ENCODE measurements at places on chromosomes 12 and 14. TPM values are rescaled to one million over a fixed set of nuclear protein-coding genes. Genes with fewer than 3 reads are reported as not detected.

- H3K4me1 ChIP-seq: no peaks in the 10 kb centered on the region
- H3K27ac ChIP-seq: no peak overlapping the region
- H3K27me3 ChIP-seq: no peaks in the 10 kb centered on the region
- no peak overlapping the region for H3K4me3 ChIP-seq
These were observed 7.6 kb upstream of the ORAI1 start for GRCh38 chr12:121618659-121619233.

GRCh38 chr14:23631702-23632460 is 4.3 kb upstream of the DHRS2 start:
- H3K27ac ChIP-seq: no peak overlapping the region
- DNase-seq: peak; percentile 86
- H3K4me1 ChIP-seq: peaks cover 6% of the 10 kb centered on the region
- H3K27me3 ChIP-seq: no peaks in the 10 kb centered on the region
- H3K4me3 ChIP-seq: no peak overlapping the region
- no peaks in the 10 kb centered on the region for H3K36me3 ChIP-seq

- no peaks in the 10 kb centered on the region for H3K27me3 ChIP-seq
- no peak overlapping the region for H3K4me3 ChIP-seq
- H3K4me1 ChIP-seq: no peaks in the 10 kb centered on the region
- H3K36me3 ChIP-seq: no peaks in the 10 kb centered on the region
- H3K27ac ChIP-seq: no peak overlapping the region
These were observed 11.2 kb upstream of the SERPINA4 start for GRCh38 chr14:94550041-94550440.

DNA sequence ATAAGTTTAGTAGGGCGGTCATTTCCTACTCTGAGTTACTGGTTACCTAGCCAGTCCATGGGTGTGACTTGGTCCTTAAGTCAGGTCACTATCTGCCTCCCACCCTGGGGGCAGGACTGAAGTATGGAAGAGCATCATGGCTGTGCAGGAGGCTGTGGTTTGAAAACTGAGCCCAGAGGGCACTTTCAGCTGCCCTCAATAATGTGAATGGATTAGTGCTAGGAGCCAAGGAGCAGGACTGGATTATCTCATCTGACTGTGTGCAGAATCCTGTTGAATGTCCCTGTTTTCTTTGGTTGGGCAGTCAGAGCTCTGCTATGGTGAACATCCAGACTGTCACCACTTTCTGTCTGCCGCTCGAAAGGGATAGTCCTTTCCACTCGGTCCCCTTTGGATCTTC is 1.6 kb downstream of the ATXN7L3B start:
- peak; percentile 1 for DNase-seq
- no peaks in the 10 kb centered on the region for H3K27me3 ChIP-seq
- H3K36me3 ChIP-seq: no peaks in the 10 kb centered on the region

- no peaks in the 10 kb centered on the region for H3K4me1 ChIP-seq
- H3K4me3 ChIP-seq: no peak overlapping the region
- H3K27me3 ChIP-seq: no peaks in the 10 kb centered on the region
- H3K27ac ChIP-seq: no peak overlapping the region
- no peak for DNase-seq
These were observed 253.4 kb downstream of the C12orf50 start for GRCh38 chr12:87775784-87776183.

OR4E2 gene
- not detected for total RNA-seq

CRIP1 gene
- total RNA-seq: 51.1 TPM

All from cardiac muscle cell (in vitro differentiated cells and primary cell).